HFF-Myc (cell line): ENCODE measurements at places on chromosomes 16 and 17.

DNA sequence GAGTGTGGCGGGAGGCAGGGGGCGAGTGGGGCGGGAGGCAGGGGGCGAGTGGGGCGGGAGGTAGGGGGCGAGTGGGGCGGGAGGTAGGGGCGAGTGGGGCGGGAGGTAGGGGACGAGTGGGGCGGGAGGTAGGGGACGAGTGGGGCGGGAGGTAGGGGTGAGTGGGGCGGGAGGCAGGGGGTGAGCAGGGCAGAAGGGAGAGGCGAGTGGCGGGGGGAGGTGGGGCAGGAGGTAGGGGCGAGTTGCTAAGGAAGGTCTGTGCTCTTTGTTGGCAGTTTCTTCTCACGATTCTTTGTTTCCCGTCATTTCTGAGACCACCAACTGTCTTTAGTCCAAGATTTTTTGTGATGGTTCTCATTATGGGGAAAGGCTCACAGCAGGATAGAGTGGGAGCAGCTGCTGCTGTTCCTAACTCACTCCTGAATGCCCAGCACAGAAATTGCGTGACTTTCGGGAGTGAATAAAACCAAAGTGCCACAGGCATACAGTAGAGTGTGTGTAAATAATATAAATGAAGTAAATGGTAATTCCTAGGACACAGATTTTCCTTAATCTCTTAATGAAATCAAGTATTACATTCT is 44.7 kb downstream of the COG7 start:
- DNase-seq: no peak

DNA sequence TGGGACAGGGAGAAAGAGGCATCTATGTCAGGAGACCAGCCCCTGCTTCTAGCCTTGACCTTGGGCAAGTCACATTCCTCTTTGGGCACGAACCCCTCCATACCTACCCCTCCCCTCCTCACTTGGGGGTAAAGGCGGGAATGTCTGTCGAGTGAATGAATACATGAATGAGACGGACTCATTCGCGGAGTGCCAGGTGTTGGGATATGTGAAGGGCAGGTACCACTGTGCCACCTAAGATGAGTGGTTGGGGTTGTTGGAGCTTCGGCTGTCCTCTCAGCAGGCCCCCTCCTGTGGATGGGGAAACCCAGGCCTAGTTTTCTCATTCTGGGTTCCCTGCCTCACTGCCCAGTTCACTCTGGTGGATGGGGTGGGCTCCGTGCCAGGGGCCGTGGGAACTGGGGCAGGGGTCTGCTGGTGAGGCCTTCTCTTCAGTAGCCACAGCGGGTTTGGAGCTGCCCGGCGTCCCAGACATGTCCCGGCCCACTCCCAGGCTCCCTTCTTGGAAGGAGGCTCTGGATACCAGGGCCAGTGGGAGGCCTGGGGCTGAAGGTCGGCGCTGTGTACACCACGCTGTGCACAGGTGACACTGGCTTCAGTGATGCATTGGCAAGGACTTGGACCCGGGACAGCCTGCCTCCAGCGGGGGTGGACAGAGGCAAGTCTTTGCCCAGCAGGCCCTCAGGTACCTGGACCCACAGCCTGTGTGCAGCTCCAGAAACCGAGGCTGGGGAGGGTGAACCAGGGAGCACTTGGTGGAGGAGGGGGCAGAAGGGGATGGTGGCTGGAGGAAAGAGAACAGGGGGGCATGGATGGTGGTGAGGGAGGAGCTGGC is 5.6 kb downstream of the GLIS2 start:
- DNase-seq: no peak

DNA sequence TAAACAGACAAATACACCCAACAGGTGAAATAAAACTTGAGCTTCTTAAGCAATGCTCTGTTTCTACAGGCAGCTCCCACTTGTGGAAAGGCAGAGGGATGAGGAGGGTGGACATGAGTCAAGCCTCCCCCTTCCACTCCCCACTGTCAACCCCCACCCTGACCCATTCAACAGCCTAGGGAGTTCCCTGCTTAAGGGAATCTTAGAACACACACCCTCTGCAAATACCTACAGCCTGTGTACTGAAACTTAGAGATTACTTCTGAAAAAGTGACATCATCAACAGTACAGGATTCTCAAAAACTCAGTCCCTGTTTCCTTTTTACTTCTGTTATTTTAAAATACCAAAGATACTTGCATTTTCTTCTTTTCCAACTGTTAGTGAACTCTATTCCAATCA is 345.4 kb downstream of the SOX9 start:
- no peak for DNase-seq

GRCh38 chr16:50167556-50167955 is 14.4 kb downstream of the TENT4B start:
- no peak for DNase-seq

DNA sequence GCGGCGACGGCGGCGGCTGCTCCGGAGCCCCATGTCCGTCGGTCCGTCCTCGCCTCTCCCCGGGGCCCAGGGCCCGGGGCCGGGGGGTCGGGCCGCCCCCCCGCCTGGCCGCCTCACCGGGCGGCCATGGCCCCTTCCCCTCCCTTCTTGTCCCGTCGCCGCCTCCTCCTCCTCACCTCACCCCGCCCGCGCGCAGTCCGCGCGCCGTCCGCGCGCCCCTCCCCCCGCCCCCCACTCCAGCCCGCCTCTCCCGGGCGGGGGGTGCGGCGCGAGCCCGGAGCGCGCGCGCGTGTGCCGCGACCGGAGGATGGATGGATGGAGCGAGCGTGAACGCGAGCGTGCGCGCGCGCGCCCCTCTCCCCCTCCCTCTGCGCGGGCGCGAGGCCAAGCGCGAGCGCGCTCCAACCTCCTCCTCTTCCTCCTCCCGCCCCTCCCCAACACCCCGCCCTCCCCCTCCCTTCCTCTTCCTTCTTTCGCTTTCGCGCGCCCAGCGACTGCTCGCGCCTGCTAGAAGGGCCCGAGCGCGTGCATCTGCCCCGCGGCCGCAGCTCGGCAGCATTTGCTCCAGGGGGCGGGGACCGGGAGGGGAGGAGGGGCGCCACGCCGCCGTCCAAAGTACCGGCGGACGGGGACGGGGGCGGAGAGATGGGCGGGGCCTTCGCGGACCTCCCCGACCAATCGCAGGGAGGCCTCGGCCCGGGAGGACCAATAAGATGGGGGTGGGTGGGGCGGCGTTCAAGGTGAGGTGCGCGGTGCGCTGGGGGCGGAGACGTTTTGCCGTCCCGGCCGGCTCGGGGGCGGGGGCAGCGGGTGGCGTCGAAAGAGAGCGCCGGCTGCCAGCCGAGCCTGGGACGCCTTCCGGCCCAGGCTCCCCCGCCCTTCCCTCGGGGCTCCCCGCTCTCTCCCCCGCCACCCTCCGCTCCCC is at the start of gene ATXN7L3:
TSS of gene ATXN7L3 (minus strand) at position 332 of the 925 bp plus-strand sequence. CDS start 1,814 bp downstream, outside the sequence.
- DNase-seq: peak; percentile 82

DNA sequence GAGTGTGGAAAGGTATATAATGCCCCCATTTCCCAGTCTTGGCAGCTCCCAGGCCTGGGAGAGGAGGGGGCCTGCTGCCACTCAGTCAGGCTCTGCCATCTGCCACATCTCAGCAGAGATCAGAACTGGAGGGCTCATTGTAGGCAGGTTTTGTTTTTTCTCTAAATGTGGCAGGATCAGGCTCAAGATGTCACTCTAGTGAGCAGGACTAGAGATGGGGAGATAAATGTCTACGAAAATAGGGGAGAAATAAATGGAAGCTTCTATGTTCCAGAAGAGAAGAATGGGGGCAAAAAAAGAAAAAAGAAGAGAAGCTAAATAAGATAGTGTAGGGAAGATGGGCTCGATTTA is 13.9 kb downstream of the NXPH3 start:
- DNase-seq: no peak

- DNase-seq: no peak
Measured at GRCh38 chr16:3577302-3577752, at the start of gene NLRC3. Gene NLRC3 (minus strand): TSS chr16:3577403. CDS start chr16:3565036, 12,367 bp downstream.

DNA sequence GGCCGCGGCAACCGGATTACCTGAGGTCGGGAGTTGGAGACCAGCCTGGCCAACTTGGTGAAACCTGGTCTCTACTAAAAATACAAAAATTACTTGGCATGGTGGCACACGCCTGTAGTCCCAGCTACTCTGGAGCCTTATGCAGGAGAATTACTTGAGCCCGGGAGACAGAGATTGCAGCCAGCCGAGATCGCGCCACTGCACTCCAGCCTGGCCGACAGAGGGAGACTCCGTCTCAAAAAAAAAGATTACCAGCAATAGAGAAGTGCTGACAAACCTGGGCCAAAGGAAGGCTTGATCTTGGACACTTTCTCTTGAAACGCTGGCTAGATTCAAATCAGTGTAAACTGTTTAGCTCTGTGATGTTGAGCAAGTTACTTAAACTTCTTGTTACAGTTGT is 4.3 kb downstream of the MT1H start:
- DNase-seq: no peak
